ENCODE measurements at places on chromosomes 2 and 18.

DNA sequence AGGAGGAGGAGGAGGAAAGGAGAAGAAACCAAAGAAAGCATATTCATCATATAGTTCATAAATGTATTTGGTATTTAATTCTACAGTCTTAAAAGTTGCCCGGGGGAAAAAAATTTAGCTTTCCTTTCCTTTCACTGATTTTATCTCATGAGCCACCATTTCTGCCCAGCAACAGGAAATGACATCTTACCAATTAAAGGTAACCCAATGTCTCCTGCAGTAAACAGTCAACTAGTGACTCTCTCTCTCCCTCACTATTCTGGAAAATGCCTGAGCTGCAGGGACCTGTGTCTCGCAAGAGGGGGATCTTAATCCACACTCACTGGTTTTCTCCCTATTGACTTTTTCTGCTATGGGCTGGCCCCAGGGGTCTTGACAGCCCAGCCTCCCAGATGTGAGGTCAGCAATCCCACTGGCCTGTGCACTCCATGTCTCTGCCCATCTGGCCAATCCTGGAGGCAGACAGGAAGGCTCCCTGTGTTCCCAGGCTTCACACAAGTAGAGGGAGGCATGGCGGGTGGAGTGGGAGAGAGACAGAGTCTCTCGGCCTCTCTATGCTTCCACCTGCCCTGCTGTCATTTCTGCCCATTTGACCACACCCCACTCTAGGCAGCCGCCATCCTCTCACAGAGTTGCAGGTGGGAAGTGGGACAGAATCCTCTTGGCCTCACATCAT, 85.4 kb upstream of the CABLES1 start:
- peak overlapping the region; percentile 60 for H3K27ac ChIP-seq
- H3K36me3 ChIP-seq: peaks cover 2% of the 10 kb centered on the region
- H3K4me3 ChIP-seq: peak overlapping the region; percentile 25
- H3K27me3 ChIP-seq: peaks cover 9% of the 10 kb centered on the region
- peaks cover 21% of the 10 kb centered on the region for H3K4me1 ChIP-seq

DNA sequence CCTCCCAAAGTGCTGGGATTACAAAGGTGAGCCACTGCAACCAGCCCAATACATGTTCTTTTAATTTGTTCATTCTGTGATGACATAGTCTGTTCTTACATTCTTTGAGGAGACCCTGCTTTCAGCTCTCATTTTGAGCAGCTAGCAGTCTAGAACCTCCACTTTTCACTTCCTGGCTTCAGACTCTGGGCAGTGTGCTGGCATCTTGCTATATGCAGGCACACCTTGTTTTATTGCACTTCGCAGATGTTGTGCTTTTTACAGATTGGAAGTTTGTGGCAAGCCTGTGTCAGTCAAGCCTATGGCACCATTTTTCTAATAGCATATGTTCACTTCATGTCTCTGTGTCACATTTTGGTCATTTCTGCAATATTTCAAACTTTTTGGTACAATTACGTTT, 72.4 kb downstream of the PRKCE start:
- no peaks in the 10 kb centered on the region for H3K36me3 ChIP-seq
- no peak overlapping the region for H3K4me3 ChIP-seq
- no peak overlapping the region for H3K27ac ChIP-seq
- H3K27me3 ChIP-seq: peaks cover 4% of the 10 kb centered on the region
- no peak for DNase-seq

- H3K4me1 ChIP-seq: no peaks in the 10 kb centered on the region
- no peaks in the 10 kb centered on the region for H3K36me3 ChIP-seq
- DNase-seq: no peak
- no peak overlapping the region for H3K4me3 ChIP-seq
- H3K27me3 ChIP-seq: peaks cover 9% of the 10 kb centered on the region
Observed at GRCh38 chr2:26887151-26887550, 39.2 kb downstream of the DPYSL5 start.

DNA sequence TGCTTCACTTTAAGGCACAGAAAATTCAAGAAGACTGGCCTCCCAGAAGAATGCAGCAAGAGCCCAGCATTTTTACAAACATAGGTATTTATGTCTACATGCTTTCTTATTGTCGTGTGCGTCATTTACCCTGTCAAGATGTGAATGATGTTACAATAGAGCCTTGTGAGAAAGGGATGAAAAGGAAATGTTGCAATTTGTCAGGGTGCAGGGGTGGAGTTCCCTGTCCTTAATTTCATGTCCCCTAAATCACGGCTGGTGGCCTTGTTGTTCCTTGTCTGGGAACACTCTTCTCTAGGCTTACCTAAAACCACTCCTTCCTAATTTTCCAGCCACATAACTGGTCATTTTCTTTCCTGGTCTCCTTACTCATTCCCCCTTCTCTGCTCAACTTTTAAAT, 194.2 kb downstream of the TXNL1 start:
- H3K4me3 ChIP-seq: no peak overlapping the region
- no peak for DNase-seq
- H3K27me3 ChIP-seq: no peaks in the 10 kb centered on the region
- no peaks in the 10 kb centered on the region for H3K4me1 ChIP-seq

- peaks cover 2% of the 10 kb centered on the region for H3K4me1 ChIP-seq
- H3K27ac ChIP-seq: peak overlapping the region; percentile 38
- H3K27me3 ChIP-seq: no peaks in the 10 kb centered on the region
- H3K36me3 ChIP-seq: peaks cover 33% of the 10 kb centered on the region
- DNase-seq: no peak
Observed at GRCh38 chr18:3279201-3280185, 17.6 kb downstream of the MYL12B start.

- H3K4me3 ChIP-seq: no peak overlapping the region
- peaks cover 14% of the 10 kb centered on the region for H3K4me1 ChIP-seq
- DNase-seq: no peak
- no peaks in the 10 kb centered on the region for H3K27me3 ChIP-seq
Observed at GRCh38 chr2:46050489-46050888, 246.7 kb upstream of the EPAS1 start.

DNA sequence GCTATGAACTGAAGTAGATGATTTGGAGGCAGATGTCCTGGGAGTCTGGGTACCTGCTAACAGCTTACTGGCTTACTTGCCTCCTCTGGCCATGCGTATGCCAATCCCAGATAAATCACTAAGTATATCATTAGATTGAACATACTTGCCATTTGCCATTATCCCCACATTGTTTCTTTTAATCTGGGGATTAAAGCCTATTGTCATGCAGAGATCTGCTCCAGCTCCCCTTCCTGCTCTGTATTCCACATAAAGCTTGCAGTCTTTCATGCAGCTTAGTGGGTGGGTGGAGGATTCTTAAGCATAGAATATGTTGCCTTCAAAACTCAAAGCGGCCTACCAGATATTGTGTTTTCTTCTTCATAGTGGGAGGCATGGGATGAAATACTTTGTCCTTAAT, 311.8 kb upstream of the MMADHC start:
- no peak for DNase-seq
- no peak overlapping the region for H3K27ac ChIP-seq
- no peak overlapping the region for H3K4me3 ChIP-seq
- H3K4me1 ChIP-seq: no peaks in the 10 kb centered on the region

GRCh38 chr2:70367722-70368323, 66.0 kb upstream of the FAM136A start:
- no peaks in the 10 kb centered on the region for H3K36me3 ChIP-seq
- peaks cover 5% of the 10 kb centered on the region for H3K27me3 ChIP-seq
- DNase-seq: no peak
- H3K27ac ChIP-seq: no peak overlapping the region
- no peak overlapping the region for H3K4me3 ChIP-seq
- H3K4me1 ChIP-seq: no peaks in the 10 kb centered on the region

DNA sequence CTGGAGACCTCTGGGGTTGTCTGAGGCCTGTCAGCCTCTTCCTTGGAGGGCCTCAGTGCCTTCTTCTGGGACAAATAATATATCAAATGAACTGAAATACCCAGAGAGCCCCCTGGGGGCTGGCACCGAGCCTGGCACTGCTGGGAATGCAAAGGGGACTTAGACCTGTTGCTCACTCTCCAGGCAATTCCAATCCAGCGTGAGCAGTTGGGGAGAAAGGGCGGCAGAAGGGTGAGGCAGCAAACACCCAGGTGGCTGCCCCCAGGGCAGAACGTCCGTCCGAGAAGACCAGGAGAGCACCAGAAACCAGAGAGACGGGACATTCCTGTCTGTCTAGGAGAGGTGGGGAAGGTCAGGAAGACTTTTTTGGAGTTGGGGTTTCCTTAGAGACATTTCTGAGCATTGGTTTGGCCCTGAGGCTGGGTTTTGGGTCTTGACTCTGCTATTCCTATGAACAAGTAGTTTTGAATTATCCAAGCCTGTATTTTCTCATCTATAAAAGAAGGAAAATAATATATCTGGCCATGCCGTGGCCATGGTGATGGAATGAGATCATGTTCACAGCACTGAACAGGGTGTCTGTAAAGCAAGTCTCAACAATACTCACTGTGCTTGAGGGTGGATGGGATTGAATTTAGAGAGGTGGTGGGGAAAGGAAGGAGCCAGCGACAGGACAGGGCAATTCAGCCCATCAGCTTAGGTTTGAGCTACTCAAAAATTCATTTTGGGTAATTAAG, 44.3 kb upstream of the ZBTB7C start:
- peaks cover 16% of the 10 kb centered on the region for H3K4me1 ChIP-seq
- H3K36me3 ChIP-seq: no peaks in the 10 kb centered on the region
- H3K27me3 ChIP-seq: peaks cover 42% of the 10 kb centered on the region
- H3K4me3 ChIP-seq: no peak overlapping the region

DNA sequence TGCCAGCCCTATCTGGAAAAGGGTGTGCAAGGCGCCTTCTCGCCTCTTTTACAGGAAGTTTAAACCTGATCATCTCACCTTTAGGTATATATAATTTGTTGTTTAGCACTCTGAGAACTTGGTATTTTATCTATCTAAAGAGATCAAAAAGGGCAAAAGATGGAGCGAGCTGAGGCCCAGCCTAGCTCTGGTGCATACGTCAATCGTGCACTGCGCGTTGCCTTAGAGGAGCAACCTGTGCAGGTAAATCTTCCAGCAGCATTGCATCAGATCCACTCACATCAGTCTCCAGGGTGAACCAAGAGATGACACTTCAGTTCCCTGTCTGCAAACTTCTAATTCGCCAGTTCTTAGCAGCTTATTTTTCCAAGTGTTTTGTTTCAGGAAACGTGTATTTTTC, 15.4 kb downstream of the BCL11A start:
- peaks cover 38% of the 10 kb centered on the region for H3K27me3 ChIP-seq
- no peak overlapping the region for H3K27ac ChIP-seq
- H3K4me3 ChIP-seq: no peak overlapping the region
- no peaks in the 10 kb centered on the region for H3K4me1 ChIP-seq
- DNase-seq: no peak
- no peaks in the 10 kb centered on the region for H3K36me3 ChIP-seq

DNA sequence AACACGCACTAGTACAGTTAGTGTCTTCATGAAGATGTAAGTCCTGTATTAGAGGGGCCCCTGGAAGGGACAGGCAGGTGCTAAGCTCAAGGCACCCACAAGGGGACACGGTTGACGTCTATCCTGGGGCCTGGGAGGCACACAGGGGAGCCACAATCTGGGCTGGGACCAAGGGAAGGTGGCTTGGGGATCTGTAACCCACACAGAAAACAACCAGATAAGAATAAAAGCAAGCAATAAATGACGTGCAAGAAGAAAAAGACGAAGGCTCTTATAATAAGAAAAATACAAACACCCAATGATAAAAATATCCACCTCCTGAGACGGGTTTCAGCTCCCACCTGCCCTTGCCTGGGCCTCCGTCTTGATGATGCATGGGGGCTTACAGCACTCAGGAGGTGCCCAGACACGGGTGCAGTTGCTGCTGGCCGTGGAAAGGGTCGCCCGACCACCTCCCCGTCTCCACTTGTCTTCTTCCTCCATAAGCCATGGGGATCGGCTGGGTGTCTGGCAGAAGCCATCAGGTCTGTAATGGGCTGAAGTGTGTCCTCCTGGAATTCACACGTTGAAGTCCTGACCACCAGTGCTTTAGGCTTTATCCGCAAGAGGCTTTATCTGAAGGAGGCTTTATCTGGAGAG, 73.9 kb downstream of the TWIST2 start:
- H3K27ac ChIP-seq: no peak overlapping the region
- no peaks in the 10 kb centered on the region for H3K27me3 ChIP-seq
- no peak for DNase-seq
- no peaks in the 10 kb centered on the region for H3K4me1 ChIP-seq

- H3K27me3 ChIP-seq: no peaks in the 10 kb centered on the region
- peaks cover 22% of the 10 kb centered on the region for H3K36me3 ChIP-seq
- peak overlapping the region; percentile 78 for H3K4me3 ChIP-seq
- H3K4me1 ChIP-seq: peaks cover 88% of the 10 kb centered on the region
- DNase-seq: peak; percentile 74
Observed at GRCh38 chr18:48928787-48929186, 22.0 kb downstream of the SMAD7 start.

DNA sequence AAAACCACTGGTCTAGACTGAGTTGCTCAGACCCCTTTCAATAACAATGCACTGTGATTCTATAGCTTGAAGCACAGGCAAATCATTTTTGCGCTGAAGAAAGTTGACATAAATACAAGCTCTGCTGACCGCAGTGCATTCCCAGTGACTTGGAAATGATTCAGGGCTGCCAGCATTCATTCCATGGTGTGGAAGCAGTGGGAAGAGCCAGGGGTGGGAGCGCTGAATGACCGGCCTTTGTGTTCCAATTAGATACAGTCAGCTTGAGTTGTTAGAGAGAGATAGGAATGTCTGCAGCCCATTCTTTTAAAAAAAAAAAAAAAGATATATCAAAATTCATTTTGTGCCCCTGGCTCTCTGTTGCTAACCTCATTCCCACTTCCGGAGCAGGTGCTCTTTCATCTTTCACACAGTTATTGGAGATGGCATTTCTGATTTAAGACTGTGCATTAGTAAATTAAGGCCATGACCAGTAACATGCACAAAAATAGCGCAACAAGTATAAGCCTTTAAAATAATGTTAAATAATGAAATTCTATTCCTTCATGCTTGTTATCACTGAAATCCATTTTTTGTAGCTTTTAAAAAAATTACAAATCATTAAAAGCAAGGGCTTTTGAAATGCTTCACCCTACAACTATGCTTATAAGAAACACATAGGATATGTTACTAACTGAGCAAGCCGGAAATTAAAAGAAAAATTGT, 59.4 kb upstream of the CTLA4 start:
- no peaks in the 10 kb centered on the region for H3K27me3 ChIP-seq
- peaks cover 11% of the 10 kb centered on the region for H3K36me3 ChIP-seq
- peaks cover 58% of the 10 kb centered on the region for H3K4me1 ChIP-seq
